ENCODE measurements at places on chromosomes 16 and 17.

GRCh38 chr17:6110592-6110991 is 40.4 kb downstream of the WSCD1 start:
- no peaks in the 10 kb centered on the region for H3K4me1 ChIP-seq
- H3K27ac ChIP-seq: no peak overlapping the region
- no peak overlapping the region for H3K4me3 ChIP-seq
- H3K36me3 ChIP-seq: peaks cover 5% of the 10 kb centered on the region
- DNase-seq: no peak
- no peaks in the 10 kb centered on the region for H3K27me3 ChIP-seq

DNA sequence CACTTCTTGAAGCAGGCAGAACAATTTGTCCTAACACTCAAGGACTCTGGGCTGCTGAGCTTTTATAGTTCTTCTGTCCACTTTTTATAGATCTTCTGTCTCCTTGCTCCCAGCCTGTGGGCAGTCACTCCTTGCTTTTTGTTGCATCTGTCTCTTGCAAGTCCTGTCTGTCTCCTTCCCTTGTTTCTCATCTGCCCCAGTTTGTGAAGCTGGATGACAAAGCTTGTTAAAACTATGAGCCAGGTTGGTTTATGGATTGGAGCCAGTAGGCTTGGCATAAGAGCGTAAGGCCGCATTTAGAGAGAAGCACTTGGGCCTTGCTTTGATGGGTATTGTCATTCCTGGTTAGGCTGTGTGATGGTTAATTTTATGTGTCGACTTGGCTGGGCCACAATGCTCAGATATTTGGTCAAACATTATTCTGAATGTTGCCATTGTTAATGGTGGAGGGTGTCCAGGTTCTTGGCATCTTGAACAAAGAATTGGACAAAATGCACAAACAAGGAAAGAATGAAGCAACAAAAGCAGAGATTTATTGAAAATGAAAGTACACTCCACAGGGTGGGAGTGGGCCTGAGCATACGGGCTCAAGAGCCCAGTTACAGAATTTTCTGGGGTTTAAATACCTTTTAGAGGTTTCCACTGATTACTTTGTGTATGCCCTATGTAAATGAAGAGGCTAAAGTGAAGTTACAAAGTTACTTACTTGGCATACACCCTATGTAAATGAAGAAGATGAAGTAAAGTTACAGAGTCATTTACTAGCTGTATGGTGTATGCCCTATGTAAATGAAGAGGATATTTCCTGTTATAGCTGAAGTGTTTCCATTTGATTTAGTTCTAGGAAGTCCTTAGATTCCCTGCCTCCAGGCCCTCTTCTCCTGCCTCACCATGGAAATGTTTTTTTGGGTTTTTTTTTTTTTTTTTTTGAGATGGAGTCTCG is 8.0 kb upstream of the CPPED1 start:
- DNase-seq: no peak
- no peaks in the 10 kb centered on the region for H3K4me1 ChIP-seq
- no peaks in the 10 kb centered on the region for H3K27me3 ChIP-seq
- no peaks in the 10 kb centered on the region for H3K36me3 ChIP-seq

DNA sequence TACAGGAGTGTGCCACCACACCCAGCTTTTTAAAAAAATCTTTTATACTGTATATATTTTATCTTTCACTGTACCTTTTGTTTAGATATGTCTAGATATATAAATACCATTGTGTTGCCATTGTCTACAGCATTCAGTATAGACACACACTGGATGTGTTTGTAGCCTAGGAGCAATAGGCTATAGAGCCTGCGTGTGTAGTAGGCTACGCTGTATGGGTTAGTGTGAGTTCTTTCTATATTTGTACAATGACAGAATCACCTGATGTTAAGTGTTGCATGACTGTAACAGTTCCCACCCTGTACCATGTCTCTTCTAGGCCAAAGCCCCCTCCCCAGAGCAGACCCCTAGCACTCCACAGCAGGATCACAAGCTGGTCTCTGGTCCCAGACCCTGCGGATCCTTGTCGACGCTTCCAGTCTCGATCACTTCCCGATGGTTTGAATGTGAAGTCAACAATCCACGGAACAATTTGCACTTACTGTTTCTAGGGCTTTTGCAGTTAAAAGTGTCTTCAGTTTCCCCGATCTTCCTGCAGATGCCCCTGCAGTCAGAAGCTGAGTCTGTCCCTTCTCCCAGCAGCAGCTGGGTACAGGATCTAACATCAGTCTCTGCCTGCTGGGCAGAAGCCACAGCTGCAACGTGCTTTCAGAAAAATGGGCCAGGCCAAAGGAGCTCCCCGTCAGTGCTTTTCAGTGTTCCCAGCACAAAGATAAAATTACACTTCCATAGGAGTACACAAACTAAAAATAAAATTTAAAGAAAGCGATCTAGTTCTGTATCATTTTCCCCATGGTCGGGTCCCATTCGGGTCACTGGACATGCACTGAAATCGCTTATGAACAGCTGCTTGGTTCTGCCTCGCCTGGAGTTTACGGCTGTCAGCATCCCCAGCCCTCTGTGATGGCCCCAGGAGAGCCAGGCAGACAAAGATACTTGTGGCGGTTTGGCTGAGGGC is 35.4 kb downstream of the ADAM11 start:
- no peaks in the 10 kb centered on the region for H3K27me3 ChIP-seq
- H3K36me3 ChIP-seq: no peaks in the 10 kb centered on the region

DNA sequence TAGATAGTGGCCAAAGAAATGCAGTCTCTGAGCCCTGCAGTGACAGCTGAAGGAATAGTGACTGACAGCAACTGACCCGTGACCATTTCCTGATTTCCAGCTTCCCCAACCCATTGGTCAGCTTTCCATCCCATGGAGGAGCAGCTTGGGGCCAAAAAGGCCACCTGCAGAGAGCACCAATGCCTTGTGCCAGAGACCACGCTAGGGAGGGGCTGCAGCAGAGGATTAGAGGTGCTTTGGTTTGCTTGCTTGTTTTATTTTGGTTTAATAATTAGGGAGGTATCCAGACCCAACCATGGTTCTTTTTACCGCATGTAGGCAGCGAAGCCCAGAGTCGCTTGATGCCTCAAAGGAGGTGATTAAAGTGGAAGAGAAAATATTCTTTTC is 61.3 kb upstream of the SIAH1 start:
- H3K36me3 ChIP-seq: no peaks in the 10 kb centered on the region
- H3K27me3 ChIP-seq: no peaks in the 10 kb centered on the region
- peaks cover 13% of the 10 kb centered on the region for H3K4me1 ChIP-seq
- H3K27ac ChIP-seq: peak overlapping the region; percentile 11
- H3K4me3 ChIP-seq: no peak overlapping the region

GRCh38 chr16:70391881-70392481 is 45.3 kb downstream of the DDX19A start:
- no peak overlapping the region for H3K27ac ChIP-seq
- no peak overlapping the region for H3K4me3 ChIP-seq
- H3K36me3 ChIP-seq: no peaks in the 10 kb centered on the region
- no peaks in the 10 kb centered on the region for H3K27me3 ChIP-seq

DNA sequence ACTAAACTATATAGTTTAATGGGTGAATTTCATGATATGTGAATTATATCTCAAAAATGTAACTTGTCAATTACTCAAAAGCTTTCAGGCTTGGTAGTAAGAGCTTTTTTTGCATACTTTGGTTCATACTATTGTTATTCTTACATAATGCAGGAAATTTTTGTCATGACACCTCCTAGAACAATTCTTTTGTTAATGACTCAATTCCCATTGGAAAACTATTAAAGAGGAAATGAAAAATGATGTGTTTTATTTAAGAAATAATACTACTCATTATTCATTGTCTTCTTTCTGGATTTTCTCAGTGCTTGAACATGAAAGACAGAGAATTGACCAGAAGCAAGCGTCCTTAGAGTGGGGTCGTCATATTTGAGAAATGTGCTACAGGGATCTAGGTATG is 196.4 kb upstream of the KCNJ16 start:
- DNase-seq: no peak
- H3K27ac ChIP-seq: no peak overlapping the region
- no peak overlapping the region for H3K4me3 ChIP-seq
- no peaks in the 10 kb centered on the region for H3K27me3 ChIP-seq
- peaks cover 5% of the 10 kb centered on the region for H3K4me1 ChIP-seq

DNA sequence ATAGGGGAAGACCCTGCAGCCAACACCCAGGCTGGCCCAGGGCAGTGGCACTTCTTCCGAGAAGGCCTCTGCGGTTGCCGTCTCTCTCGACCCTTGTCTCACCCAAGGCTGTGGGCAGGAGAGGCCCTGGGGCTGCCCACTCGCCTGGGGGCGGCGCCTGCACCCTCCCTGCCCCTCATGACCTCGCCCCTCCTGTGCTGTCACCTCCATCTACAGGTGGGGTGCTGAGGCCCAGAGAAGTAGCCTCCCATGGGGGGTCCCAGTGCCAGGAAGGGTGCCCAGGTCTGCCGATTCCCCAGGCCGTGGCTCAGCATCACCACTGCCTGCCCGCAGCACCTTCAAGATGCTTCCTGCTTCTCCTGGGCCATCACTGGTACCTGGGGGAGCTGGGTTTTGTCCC is 992 bp downstream of the NLRC3 start:
- no peak overlapping the region for H3K4me3 ChIP-seq
- no peaks in the 10 kb centered on the region for H3K27me3 ChIP-seq
- no peaks in the 10 kb centered on the region for H3K36me3 ChIP-seq

DNA sequence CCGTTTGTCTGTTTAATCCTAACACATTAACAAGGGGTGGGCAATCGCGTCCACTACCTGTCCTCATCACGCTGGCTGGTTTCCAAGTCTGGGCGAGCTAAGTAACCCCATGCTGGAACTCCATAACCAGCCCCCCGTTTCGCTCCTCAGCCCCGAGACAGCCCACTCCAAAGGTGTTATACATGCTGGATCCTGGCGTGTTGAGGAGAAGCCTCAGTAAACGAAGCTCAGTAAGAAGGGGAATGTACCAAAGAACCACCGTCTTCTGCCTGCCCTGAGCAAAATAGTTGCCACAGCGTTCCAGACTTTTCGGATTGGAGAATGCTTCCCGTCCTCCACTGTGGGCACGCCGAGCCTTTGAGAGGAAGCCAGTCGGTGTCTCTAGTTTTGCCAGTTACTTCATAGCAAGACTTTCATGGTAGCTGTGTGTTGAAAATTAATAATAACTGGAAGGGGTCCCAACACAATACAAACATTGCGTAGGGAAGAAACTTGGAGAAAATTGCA is 16.1 kb upstream of the C17orf78 start:
- no peaks in the 10 kb centered on the region for H3K27me3 ChIP-seq
- no peaks in the 10 kb centered on the region for H3K36me3 ChIP-seq
- H3K4me3 ChIP-seq: peak overlapping the region; percentile 29
- peaks cover 28% of the 10 kb centered on the region for H3K4me1 ChIP-seq
- peak overlapping the region; percentile 92 for H3K27ac ChIP-seq

- no peaks in the 10 kb centered on the region for H3K36me3 ChIP-seq
- peak overlapping the region; percentile 46 for H3K4me3 ChIP-seq
- H3K27me3 ChIP-seq: no peaks in the 10 kb centered on the region
- peak overlapping the region; percentile 8 for H3K27ac ChIP-seq
- peaks cover 18% of the 10 kb centered on the region for H3K4me1 ChIP-seq
Measured at GRCh38 chr17:8153957-8154607, 1.9 kb upstream of the PER1 start.

GRCh38 chr16:82917886-82918595 is 291.3 kb downstream of the CDH13 start:
- H3K36me3 ChIP-seq: no peaks in the 10 kb centered on the region
- H3K4me1 ChIP-seq: no peaks in the 10 kb centered on the region
- no peak for DNase-seq
- no peak overlapping the region for H3K4me3 ChIP-seq
- H3K27ac ChIP-seq: no peak overlapping the region
- no peaks in the 10 kb centered on the region for H3K27me3 ChIP-seq

DNA sequence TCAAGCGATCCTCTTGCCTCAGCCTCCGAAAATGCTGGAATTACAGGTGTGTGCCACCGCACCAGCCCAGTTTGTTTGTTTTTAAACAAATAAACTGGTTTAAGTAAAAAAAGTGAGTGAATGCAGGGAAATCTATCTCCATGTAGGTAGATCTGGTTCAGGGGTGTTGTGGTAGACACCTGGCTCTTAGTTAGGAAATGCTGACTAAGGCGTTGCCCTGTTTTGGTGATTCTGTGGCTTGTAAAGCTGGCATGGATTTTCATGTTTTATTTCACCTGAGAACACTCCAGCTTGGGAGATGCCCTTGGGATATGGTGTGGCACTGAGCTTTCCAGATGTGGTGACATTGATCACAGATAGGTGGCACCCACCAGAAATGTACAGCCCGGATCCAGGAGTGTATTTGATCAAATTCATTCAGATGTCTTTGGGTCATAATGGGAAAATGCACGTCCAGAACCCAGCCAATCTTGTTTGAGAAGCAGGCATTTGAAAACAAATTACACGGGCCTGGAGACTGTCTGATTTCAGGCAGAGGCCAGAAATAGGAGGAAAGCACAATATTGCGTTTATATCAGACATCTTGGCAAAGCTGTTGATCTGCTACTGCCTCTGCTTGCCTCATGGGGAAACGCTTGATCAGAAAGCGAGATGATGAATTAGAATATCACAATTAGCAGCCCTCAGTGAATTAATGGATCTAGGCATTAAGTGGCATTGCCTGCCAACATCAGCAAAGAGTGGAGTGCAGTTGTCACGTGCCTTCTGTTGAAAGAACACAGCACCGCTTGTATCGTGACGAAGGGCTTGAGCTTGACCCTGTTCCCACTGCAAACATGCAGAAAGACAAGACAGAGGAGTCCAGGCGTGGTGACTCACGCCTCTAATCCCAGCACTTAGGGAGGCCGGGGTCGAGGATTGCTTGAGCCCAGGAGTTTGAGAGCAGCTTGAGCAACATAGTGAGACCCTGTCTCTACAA is 7.3 kb upstream of the IL34 start:
- peaks cover 17% of the 10 kb centered on the region for H3K4me1 ChIP-seq
- H3K4me3 ChIP-seq: no peak overlapping the region
- no peaks in the 10 kb centered on the region for H3K36me3 ChIP-seq
- no peak overlapping the region for H3K27ac ChIP-seq

- no peak overlapping the region for H3K4me3 ChIP-seq
- no peaks in the 10 kb centered on the region for H3K4me1 ChIP-seq
- peaks cover 12% of the 10 kb centered on the region for H3K27me3 ChIP-seq
- no peak overlapping the region for H3K27ac ChIP-seq
Measured at GRCh38 chr16:89084814-89085612, 8.6 kb upstream of the ACSF3 start.

DNA sequence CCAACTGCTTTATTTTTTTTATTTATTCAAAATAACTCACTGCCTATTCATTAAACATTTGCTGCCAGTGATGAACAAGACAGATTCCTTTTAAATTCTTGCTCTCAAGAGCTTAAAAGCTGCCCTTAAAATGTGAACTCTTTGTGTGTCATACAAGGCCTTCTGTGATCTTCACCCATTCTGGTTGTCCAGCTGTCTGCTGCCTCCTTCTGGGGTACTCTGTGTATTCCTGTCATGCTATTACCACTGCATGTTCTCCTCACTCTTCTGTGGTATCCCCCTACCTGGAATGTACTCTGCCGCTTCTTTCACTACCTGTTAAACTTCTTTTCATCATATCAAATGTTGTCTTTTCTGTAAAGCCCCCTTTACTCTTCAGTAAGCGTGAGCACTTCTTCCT is 165.8 kb downstream of the CHD9 start:
- peaks cover 23% of the 10 kb centered on the region for H3K36me3 ChIP-seq
- H3K27me3 ChIP-seq: no peaks in the 10 kb centered on the region
- no peaks in the 10 kb centered on the region for H3K4me1 ChIP-seq

DNA sequence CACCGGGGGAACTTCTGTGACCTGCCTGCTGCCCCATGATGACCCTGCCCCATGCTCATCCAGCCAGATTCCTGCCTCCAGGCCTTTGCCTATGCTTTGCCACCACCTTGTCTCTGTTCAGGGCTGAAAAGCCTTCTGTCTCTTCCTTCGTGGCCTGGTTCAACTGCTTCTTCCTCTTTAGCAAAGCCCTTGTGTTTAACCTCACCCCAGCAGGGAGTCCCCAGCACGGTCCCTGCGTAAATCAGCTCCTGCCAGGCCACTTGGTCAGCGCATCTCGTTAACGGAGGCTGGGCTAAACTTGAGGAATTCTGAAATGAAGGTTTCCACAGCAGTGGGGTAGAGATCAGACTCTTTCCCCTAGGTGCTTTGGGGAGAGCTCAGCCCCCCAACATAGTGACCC is 16.1 kb upstream of the KCNJ12 start:
- no peak for DNase-seq
- H3K36me3 ChIP-seq: no peaks in the 10 kb centered on the region
- H3K27ac ChIP-seq: no peak overlapping the region
